ENCODE measurements at places on chromosomes 2 and 18. TPM values are rescaled to one million over a fixed set of nuclear protein-coding genes. Genes with fewer than 3 reads are reported as not detected.

UGT1A7 gene
- not detected for total RNA-seq

GREB1L gene
- total RNA-seq: 80.5 TPM

SERPINB10 gene
- total RNA-seq: not detected

LYPD1 gene
- total RNA-seq: 17.4 TPM

HNRNPA3 gene
- total RNA-seq: 397 TPM

KCNG3 gene
- 0.07 TPM for total RNA-seq

SLC5A7 gene
- total RNA-seq: 3.0 TPM

LOXHD1 gene
- not detected for total RNA-seq

ERMN gene
- total RNA-seq: 0.44 TPM

CDK5R2 gene
- total RNA-seq: 1.7 TPM

ANKRD62 gene
- not detected for total RNA-seq

RBM43 gene
- 8.1 TPM for total RNA-seq

ZC3H8 gene
- total RNA-seq: 18.3 TPM

DNA sequence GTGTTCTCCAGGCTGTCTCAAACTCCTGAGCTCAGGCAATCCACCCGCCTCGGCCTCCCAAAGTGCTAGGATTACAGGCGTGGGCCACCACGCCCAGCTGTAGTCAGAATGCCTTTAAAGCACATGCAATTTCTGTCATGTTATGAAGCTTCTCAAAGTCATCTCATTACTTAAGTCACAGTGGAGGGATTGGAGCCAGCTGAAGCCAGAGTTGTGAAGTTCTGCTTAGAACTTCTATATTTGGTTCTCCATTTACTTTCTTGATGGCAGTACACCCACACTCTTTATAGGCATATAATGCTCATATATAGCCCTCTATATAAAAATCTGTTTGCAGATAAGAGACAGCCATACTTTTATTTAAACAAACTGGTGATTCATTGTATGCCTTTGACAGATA lies 68.8 kb upstream of the CWC22 start:
- DNase-seq: no peak

DNA sequence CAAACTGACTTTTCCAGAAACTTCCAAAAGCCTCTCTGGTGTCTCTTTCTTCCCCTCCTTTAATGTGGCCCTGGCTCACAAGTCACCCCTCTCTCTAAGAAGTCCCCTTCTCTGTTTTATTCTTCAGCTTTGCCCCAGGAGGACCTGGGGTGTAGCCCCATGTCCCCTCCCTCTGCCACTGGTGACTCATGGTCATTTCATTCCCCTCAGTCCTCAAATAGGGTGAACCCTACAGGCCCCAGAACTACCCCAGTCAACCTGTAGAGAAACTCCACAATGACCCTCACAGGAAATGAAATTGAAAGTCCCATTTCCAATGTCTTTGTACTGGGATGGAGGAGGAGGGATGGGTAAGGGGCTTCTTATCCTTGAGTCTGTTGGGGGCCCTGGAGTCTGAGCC lies 6.2 kb upstream of the SPEG start:
- DNase-seq: no peak

- DNase-seq: no peak
These were observed 31.1 kb downstream of the SIGLEC15 start for GRCh38 chr18:45856531-45856930.

GRCh38 chr2:39772812-39773152 lies 6.3 kb downstream of the THUMPD2 start:
- DNase-seq: no peak

DNA sequence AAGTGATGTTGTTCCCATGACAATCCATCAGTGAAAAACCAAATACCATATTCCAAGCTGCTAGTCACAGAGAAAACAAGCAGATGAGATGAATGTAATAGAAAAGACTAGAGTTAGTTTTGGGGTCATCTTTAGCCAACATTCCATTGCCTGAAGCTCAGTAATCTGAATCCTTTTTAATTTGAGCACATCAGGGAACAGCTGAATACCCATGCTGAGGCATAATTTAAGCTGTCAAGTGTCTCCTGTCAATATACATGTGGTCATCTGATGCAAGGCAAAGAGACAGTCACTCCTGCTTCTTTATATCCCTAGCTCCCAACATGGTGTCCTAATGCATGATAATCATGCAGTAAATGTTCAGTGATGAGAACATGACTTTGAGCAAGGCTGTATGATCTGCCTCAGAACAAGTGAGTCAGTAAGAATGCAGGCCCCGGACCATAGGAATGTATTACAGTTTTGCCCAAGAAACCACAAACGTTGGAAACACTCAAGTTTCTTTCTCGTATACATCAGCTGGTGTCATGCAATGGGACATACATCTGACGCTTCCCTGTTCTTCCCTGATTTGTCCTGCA lies 48.0 kb downstream of the CDK15 start:
- no peak for DNase-seq

GRCh38 chr2:152046940-152047339 lies 51.9 kb downstream of the CACNB4 start:
- DNase-seq: no peak

DNA sequence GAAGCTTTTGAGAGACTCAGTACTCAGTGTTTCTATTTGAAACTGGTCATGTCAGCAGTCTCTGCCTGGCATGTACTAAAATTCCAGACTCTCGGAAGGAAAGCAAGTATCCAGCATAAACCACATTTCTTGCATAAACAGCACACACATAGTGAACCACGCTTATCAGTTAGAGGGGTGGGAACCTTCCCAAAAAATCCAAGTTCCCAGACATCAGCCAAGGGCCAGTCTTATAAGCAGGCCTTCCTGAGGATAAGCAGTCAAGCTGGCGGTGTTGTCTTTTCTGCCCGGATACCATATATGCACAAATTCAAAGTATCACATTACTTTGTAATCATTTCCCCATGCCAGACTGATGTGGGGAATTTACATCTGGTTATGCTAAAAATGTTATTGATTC lies 73.6 kb downstream of the ST6GAL2 start:
- no peak for DNase-seq

GRCh38 chr18:65753520-65753919 lies 2.7 kb downstream of the CDH7 start:
- peak; percentile 43 for DNase-seq

DNA sequence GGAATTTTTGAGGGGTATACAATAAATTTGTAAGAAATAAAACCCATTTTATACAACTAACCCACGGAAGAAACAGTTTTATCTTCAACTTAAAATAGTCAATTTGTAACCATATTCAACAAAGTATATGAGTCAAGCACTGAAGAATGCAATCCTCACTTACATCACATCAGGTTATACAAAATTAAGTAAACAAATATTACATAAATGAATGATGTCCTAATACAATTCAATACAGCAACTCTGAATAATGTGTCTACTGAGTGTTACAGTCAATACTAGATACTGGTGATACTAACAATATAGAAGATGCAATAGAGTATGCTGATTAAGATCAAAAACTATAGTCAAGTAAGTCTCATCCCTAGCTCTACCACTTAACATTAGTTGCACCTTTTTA lies 58.6 kb downstream of the FANCL start:
- DNase-seq: no peak

DNA sequence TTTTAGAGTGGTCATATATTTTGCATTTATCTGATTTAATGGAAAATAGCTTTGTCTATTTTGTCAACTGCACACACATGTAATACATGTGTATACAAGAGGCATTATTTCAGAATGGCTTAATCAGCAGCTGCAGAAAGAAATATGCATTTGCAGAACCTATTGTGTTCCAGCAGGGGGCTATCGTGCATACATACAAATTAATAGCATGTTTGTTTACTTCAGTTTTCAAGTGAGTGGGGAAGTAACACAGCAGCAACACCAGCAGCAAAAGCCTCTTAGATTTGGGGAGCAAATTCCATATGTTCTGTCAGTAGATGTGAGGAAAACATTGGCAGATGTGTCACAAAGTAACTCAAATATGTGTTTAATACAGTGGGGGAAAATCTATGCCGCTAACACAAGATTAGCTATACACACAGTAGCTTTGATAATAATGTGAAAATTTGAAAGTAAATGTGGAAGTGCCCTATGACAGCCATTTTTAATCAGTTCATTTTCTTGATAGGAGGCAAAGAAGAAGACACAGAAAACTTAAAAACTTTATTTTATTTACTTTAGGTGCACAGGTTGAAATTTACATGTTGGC lies 218.1 kb downstream of the WDR7 start:
- DNase-seq: no peak

DNA sequence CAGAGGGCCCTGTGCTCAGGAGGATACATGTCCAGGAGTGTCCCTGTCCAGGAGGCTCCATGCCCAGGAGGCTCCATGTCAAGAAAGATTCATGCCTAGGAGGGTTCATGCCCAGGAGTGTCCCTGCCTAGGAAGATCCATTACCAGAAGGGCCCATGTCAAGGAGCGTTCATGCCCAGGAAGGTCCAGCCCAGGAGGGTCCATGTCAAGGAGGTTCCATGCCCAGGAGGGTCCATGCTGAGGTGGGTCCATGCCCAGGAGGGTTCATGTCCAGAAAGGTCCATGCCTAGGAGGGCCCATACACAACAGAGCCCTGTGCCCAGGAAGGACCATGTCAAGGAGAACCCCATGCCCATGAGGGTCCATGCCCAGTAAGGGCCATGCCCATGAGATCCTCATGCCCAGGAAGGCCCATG lies 7.0 kb downstream of the GPR35 start:
- no peak for DNase-seq

- DNase-seq: no peak
These were observed 45.2 kb downstream of the PRKCE start for GRCh38 chr2:45696708-45697107.

- no peak for DNase-seq
These were observed 2.5 kb downstream of the KLF7 start for GRCh38 chr2:207163053-207163755.

DNA sequence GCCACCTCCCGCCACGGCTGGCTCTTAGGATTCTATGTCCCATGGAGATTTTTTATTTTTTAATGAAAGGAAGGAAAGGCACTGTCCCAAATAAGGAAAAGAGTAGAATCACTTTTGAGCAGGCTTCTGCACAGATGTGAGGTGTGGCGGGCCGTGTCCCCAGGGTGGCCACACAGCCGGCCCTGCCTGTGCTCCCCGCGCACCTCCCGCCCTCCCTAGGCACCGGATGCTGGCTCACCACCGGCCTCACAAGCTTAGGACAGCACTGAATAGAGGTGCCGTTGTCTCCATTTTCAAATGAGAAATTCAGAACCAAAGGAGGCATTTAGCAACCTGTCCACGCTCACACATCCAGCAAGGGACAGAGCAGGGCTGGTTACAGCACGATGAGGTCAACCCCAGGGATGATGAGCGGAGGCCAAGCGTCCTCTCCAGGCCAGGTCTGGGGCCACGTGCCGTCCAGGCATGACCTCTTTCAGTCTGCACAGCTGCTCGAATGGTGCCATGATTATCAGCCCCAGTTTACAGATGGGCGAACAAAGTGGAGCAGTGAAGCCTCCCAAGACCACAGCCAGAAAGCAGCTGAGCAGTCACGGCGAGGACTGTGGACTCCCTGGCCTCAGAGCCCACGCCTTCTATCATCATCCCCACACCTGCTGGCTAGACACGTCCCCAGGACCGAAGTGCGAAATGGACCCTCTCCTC lies 20.7 kb upstream of the TEX51 start:
- DNase-seq: no peak

DNA sequence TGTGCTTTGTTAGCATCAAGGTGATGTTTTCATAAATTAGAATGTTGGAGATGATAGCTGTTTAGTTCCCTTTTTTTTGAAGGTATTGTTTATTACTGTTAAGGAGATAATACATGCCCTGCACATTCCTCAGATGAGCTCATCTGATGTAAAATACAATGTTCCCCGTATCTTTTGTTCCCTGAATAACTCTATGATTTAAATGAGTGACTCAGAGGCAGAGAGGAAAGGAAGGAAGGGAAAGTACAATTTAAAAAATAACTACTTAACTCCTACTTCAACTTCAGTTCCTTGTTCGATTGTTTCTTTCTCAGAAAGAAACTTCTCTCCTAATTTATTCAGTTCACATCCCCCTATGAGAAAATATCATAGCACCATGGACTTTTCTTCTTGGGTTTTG lies 208.7 kb downstream of the KCNE4 start:
- DNase-seq: no peak

DNA sequence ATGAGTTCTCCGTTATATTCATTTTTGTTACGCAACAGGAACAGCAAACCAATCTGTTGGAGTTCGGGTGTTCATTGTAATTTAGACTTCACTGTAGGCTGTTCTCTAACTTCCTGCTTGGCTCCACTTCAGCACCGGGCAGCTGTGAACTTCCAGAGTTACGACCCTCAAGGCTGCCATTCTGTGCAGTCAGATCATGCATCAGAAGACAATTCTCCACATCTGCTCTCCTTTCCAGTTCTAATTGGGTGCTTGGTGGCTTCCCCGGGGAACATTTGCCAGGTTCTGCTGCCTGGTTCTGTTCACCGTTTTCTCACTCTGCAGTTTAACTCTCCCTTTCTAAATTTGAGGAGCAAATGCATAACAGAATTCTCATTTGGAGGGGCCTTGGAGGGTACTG lies 237.7 kb downstream of the NYAP2 start:
- DNase-seq: no peak

- DNase-seq: no peak
These were observed 939 bp downstream of the DOCK10 start for GRCh38 chr2:225041207-225041850.

GRCh38 chr2:98334439-98335078 lies 11.7 kb upstream of the CNGA3 start:
- DNase-seq: no peak

DNA sequence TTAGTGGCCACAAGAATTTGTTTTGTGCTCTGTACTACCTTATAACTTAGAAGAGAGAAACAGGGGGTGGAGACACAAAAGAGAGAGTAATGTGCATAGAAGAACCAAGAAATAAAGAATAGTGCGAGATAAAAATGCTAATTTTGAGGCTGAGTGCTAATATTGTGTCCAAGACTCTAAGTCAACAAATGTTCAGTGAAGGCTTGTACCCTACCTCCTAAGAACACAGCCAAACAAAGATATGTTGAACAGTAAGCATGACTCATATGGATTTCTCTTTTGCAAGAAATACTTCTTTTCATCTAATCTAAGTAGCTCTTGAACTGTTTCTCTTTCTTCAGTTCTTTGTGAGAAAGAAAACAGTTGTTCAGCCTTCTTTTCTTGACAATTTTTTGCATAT lies 45.2 kb downstream of the GAREM1 start:
- no peak for DNase-seq

GRCh38 chr2:82795446-82795845 lies 1663.6 kb downstream of the SUCLG1 start:
- no peak for DNase-seq

GRCh38 chr2:150459281-150459680 lies 28.2 kb downstream of the RND3 start:
- DNase-seq: no peak

GRCh38 chr2:192162392-192163042 lies 32.2 kb downstream of the TMEFF2 start:
- peak; percentile 73 for DNase-seq

All from neural crest cell (in vitro differentiated cells).